Dorsolateral prefrontal cortex (tissue), 122 donors: ENCODE measurements at places on chromosomes 11 and 22.

DNA sequence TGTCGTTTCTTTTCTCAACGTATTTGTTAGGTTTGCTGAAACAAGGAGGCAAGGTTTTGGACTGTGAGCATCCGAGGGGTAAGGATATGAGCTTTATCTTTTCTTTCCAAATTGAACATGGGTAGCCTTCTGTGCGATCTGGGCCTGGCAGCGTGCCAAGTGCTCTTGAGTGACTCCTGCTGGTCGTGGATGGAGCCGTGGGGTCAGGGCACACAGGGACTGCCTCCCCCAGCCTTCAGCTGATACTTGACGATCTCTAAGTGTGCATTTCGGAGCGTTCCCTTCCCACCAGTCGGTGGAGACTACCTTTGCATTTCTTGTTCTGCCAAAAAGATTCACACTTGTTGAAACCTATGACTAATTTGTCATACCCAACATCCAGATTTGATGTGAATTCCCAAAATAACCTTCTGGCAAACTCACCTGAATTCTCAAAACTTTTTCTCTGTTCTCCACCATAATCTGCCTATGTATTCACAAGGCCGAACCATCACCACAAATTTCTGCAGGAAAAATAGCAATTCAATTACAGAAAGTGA lies 40.1 kb upstream of the CLMP start:
- peak; percentile 39 for DNase-seq

DNA sequence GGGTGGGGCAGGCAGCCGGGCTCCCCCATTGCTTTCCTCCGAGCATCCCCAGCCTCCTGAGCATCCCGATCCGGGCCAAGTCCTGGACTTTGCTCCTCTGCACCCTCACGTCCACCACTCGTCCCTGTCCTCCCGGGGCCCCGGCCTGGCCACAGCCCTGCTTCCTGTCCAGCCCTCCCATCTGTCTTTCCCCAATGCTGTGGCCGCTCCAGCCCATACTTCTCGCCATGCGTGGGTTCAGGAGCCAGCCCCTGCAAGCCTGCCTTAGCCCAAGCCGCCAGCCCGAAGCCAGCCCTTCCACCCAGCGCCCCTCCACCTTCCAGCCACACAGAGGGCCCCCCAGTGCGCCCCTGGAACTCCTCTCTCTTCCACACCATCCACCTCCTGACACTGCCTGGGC lies 23.8 kb downstream of the MRPL23 start:
- no peak for DNase-seq

GRCh38 chr11:96112192-96113128 lies 188.6 kb upstream of the MTMR2 start:
- no peak for DNase-seq

DNA sequence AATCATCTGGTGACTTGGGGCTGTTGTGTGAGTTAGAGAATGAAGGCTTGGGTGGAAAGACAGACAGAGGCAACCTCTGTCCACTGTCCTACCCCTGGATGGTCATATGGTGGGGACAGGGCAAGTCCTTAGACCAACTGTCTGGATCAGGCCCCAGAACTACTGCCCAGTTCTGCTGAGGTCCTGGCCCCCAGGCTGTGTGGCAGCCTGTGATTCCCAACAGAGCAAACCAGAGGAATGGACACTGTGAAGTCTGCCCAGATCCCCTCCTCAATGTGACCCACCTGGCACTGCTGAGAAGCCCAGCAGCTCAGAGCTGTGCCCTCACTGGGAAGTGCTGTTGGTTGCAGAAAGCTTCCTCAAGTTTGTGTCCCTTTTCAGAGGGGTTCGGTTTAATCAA lies 69.0 kb downstream of the GGTLC2 start:
- no peak for DNase-seq

GRCh38 chr11:117879516-117880480 lies 3.3 kb upstream of the FXYD6 start:
- no peak for DNase-seq

- no peak for DNase-seq
Observed at GRCh38 chr11:22430639-22431038, 92.5 kb downstream of the SLC17A6 start.

DNA sequence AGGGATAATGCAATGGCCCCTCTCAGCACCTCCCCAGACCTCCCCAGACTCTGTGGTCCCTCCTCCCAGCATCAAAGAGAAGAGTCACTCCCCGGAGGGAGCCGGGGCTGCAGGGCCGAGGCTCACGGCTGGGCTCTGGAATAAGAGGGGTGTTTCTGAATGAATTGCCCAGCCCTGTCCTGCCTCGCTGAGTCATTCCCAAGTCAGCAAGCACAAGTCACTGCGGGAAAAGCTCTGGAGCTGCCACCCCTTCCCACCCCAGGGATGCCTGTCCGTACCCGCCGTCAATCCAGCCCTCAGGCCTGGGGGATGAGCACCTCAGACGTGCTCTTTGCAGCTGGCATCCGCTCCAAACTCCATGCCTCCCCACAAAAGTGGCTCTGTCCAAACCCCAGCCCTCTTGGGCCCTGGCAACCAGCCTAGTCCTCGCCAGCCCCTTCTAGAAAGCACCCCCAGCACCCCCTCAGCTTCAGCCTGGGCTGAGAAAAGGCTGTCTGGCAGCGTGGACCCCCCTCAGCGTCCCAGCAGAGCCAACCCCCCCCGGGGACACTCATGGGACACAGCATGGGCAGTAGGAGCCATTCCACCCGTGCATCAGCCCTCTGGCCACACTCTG lies 22.7 kb downstream of the CELSR1 start:
- no peak for DNase-seq

- DNase-seq, result peak; percentile 43
Observed at GRCh38 chr11:2563213-2564007, 118.6 kb downstream of the KCNQ1 start.

DNA sequence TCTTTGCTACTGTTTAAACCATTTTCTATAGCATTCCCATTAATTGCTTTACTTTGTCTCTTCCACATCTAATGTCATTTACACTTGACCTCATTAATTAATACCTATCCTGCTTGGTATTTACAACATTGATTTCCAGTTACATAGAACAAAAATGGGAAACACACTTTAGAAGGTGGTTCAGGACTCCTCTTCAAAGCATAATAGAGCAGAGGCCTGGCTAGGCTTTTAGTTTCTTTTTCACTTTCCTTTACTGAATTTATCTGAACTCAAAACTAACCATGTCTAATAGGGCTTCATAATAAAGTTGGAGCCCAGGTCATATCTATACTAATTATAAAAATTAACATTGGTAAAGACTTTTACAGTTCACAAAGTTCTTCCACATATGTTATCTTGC lies 648.0 kb upstream of the KIRREL3 start:
- DNase-seq, result no peak
